T47D (cell line): ENCODE measurements at places on chromosomes 3 and 15.

DNA sequence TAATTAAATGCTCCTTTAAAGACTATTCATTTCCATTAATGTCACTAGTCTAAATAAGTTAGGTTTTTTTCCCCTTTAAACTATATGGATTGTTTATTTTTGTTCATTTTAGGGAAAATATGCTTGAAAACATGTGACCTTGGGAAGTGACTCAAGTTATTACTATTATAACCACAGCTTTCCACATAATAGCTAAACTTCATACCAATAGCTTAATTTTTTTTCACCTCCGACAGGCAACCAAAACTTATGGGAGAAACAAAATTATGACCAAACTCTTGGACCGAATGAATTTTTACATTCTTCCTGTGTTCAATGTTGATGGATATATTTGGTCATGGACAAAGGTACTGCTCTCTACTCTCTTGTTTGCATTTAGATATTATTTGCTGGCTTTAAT lies 16.2 kb downstream of the CPA3 start:
- DNase-seq, result no peak

DNA sequence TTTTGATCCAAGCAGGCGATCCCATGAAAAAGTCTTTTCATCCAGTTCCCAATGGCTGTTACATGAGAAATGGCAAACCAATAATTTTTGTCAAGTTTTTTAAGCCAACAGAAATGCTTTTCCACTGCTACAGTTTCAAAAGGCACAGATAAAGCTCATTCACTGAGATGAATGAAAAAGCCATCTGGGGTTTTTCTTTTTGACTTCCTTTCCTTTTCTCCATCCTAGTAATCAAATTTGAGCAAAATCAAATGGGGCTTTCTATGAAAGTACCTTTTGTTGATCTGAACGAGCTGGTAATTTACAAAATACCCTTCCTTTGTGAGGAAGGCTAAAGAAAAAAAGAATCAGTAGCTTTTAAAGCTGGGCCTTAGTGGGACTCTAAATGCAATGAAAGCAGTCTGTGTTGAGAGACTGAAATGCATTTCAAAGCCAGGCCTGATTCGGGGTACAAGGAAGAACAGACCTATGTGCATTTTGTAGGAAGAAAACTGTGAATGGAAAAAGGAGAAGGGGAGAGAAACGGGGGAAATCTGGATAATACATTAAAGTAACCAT lies 185.2 kb upstream of the DNAJC19 start:
- DNase-seq, result no peak

DNA sequence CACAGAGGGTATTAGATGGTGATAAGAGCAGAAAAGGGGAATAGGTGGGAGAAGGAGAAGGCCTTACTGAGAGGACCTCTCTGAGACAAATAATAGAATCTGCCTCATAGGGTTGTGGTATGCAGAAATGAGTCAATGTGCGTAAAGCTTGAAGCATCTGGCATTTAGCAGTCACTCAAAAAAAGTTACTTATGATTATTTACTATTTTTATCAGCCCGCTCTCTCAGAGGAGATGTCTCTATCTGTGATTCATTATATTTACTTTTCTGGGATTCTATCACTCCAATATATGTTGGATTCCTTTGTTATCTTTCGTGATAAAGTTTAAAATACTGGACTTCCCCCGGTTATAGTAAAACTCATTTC lies 4.6 kb upstream of the TM4SF1 start:
- DNase-seq, result no peak

DNA sequence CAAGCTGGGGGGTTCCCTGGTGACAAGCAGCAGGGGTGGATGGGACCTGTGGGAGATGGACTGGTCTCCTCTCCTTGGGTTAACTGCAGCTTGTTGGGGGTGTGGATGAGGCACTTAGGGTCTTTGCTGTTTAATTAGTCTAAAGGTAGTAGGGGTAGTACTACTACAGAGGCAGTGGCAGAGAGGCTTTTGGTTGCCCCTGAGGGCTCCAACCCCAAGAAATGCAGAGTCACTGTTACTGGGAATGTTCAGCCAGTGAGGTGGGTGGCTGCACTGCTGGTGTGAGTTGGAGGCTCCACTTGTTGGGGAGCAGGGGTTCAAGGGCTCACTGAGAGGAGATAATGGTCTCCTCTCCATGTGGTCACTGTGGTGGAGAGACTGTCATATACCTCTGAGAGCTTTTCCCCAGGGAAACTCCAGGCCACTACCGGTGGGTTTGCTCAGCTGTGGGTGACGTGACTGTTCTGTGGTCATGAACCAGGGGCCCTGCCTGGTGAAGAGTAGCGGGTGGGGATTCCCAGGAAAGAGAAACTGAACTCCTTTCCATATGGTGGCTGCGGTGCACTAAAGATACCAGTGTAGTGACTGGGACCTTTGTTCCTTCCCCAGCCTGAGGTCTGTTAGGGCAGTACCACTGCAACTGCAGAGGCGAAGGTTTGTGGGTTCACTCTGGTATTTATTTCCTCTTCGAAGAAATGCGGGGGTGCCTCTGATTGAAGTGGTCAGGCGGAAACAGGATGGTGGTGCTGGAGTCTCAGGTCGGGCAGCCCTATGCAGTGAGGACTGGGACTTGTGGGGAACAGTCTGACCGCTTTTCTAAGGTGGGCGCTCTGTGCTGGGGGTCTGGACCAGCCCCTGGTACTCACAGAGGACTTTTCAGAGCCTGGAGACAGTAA lies 68.9 kb upstream of the TNFSF10 start:
- DNase-seq, result no peak

DNA sequence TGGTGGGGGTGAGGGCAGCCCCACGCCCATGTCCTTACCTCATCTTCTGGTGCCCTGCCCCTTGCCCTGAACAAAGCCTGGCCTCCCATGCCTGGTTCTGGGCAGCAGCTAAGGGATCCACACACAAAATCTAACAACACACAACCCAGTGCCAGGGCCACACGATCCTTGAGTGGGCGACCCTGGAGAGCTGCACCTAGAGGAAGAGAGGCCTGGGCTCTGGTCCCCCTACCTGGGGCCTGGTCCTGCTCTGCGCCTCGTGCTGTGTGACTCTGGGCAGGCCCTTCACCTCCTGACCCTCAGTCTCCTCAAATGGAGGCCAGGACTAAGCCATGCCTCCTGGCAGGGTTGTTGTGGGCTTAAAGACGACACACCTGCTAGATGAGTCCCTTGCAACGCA lies 20.0 kb upstream of the C3orf22 start:
- no peak for DNase-seq

- DNase-seq, result no peak
These were observed 484.3 kb downstream of the UNC13C start for GRCh38 chr15:54462511-54462913.

DNA sequence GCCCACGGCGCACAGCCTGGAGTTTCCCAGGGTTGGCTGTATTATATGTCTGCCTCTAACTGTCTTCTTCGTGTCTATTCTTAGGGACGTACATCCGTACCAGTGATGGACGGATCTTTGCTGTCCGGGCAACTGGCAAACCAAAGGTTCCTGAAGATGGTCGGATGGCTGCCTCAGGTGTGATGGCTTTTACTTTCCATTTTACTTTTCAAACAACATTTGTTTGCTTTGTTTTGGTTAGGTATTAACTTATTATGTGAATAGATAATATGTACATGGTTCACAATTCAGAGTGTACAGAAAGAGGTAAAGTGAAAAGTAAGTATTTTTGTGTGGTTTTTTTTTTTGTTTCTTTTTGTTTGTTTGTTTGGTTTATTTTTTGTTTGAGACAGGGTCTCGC lies 11.1 kb upstream of the TEX264 start:
- DNase-seq, result no peak

- DNase-seq, result no peak
These were observed 64.5 kb downstream of the RYR3 start for GRCh38 chr15:33375236-33375635.

- DNase-seq, result no peak
These were observed 350.9 kb downstream of the SLC9A9 start for GRCh38 chr3:143497382-143497781.

GRCh38 chr15:90691982-90692773 lies 25.0 kb upstream of the BLM start:
- no peak for DNase-seq

GRCh38 chr3:43817825-43818224 lies 127.1 kb downstream of the ABHD5 start:
- no peak for DNase-seq

GRCh38 chr3:134463676-134464063 lies 22.1 kb downstream of the ANAPC13 start:
- DNase-seq, result no peak

DNA sequence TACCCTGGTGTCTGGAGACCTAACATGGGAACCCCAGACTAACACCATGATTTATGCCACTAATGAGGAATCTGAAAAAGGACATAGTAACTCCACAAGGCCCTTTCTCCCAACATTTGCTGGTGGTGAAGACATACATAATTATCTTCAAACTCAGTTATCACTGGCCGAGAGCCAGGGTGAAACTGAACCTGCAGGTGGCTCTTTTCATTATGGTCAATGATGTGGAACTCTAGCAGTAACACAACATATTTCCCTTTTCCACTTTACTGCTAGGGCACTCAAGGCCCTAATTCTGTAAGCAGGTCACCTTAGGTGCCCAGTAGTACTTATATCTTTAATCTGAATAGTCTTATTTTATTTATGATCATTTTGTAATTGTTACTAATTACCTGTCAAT lies 326.4 kb upstream of the SATB1 start:
- no peak for DNase-seq

DNA sequence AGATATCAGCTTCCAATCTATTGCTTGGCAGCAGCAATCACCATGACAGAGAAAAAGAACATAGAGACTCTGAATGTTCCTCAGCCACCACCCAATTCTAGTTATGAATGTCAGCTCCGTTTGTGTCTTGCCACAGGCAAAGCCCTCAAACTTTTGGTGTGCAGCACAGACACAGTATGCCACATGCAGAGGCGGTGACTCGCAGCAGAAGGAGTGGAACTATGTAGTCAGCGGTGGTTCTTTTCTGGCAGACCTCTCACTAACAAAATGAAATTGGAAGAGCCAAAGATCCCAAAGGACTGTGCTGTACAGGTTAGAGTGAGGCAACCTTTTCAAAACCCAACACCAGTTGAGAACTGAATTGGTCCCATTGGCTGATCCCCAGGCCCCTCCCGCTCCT lies 220.9 kb downstream of the SLC9A9 start:
- DNase-seq, result no peak

DNA sequence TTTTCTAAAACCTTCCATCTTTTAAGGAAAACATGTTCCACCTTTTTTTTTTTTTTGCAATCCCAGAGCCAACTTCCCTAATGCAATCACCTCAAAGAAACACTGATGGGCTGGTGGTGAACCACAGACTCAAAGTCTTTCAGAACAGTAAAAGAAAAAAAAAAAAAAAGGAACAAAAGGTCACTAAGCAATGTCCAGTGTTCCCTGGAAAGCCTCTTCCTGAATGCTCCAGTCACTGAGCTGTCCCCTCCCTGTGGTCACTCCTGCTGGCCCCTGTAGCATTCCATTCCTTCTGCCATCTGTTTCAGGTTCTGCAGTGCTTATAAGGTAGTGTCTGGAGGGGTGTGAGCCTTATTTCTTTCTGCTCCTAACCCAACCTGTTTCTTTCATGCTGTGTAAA lies 53.3 kb downstream of the AAGAB start:
- no peak for DNase-seq

DNA sequence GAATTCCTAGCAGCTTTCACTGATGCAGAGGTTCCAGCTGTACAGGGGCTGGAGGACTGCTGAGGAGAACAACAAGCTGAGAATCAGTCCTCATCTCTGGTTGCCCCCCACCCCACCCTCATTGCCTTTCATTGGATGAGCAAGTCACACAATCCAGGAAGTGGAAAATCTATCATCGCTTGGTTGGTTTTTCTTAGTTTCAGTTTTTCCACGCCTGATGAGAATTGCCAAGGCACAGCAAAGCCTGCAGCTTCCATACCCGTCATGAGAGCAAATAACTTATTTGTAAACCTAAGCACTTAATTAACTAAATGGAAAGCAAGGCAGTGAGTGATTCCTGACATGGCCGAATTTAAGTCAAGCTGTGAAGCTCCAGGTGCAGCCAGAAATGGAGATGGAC lies 21.4 kb upstream of the LIPC start:
- DNase-seq, result no peak

DNA sequence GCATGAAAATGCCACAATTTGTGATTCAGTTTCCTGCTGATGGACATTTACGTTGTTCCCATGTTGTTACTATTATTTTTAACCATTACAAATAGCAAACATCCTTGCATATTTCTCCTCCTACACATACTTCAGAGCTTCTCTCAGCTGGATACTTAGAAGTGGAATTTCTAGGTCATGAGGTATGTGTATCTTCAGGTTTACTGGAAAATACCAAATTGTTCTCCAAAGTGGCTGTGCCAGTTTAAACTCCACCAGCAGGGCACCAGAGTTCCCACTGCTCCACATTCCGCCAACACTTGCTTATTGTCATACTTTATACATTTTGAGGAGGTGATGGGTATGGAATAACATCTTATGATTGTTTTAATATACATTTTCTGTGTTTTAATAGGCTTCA lies 45.7 kb downstream of the PRR23E start:
- peak; percentile 13 for DNase-seq

GRCh38 chr15:65856821-65857455 lies 12.4 kb upstream of the RAB11A start:
- DNase-seq, result no peak

DNA sequence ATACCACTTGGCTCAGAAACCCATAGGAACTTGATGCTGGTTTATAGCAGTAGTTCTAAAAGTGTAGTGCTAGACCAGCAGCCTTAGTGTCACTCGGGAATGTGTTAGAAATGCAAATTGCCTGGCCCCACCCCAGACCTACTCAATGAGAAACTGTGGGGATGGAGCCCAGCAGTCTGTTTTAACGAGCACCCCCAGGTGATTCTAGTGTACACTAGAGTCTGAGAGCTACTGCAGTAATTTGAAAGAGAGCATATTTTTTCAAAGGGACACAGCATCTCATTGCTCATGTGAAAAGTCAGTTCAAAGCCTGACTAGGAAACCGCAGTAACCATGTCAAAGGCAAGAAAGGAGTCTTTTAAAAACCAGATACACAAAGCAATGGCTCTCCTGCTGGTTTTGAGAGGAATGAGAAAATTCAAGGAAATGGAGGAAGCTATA lies 313.4 kb downstream of the SQOR start:
- DNase-seq, result no peak

DNA sequence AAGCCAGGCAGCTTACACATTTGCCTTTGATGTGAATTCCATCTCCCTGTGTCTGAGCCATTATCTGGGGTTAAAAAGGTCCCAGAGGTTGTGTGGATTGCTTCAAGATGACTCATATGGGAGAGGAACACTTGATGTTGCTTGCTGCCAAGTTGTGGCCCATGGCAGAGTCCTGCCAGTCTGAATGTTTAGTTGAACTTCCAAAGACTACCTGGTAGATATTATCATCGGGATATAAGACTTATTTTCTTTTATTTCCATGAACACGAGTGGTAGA lies 85.6 kb downstream of the TJP1 start:
- DNase-seq, result no peak

DNA sequence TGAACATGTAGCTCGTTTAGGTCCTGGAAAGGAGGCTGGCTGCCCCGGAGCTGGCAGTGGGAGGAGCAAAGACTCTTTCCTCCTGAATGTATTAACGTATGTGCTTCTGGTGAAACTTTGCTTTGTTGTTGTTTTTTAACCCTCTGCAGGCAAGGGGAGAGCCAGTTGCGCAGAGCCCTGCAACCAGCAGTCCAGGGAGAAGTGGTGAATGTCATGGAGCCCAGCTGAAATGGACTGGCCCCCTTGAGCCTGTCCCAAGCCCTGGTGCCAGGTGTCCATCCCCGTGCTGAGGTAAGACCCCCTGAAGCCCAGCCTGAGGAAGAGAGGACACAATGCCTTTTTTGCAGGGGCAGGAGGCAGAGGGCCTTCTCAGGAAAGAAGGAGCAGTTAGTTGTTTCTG lies 33.3 kb downstream of the ST6GAL1 start:
- DNase-seq, result no peak
